ENCODE measurements at places on chromosomes 5 and 9. TPM values are rescaled to one million over a fixed set of nuclear protein-coding genes. Genes with fewer than 3 reads are reported as not detected.

Gene SPATA31C1
- not detected for total RNA-seq

DNA sequence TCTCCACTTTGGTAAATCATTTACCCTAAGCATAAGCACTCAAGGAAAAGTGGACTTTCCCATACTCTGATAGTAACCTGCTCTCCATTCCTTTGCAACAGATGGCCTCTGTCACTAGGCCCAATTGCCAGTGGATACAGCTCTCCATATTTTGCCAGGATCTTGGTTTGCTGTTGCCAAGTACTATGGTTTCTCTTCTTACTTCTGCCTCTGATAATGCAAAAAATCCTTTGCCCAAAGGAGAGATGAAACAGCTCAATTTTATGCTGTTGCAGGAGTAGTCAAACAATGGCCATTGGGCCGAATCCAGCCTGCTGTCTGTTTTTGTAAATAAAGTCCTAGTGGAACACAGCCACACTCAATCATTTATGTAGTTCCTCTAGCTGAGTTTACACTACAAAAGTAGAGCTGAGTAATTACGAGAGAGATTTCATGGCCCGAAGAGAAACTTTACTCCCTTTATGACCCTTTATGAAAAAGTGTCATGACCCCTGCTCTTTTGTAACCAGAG is 92.5 kb downstream of the HTR4 start:
- no peak for DNase-seq

DNA sequence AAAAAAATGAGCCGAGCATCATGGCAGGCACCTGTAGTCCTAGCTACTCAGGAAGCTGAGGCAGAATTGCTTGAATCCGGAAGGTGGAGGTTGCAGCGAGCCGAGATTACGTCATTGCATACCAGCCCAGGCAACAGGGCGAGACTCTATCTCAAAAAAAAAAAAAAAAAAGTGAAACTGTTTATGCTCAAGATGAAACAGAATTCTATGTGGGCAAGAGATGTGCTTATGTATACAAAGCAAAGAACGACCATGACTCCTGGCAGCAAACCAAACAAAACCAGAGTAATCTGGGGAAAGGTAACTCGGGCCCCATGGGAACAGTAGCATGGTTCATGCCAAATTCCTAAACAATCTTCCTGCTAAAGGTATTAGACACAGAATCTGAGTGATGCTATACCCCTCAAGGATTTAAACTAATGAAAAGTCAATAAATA is 32.6 kb upstream of the PLAC8L1 start:
- no peak for DNase-seq

GRCh38 chr5:132063090-132063911 is 2.8 kb downstream of the IL3 start:
- no peak for DNase-seq

DNA sequence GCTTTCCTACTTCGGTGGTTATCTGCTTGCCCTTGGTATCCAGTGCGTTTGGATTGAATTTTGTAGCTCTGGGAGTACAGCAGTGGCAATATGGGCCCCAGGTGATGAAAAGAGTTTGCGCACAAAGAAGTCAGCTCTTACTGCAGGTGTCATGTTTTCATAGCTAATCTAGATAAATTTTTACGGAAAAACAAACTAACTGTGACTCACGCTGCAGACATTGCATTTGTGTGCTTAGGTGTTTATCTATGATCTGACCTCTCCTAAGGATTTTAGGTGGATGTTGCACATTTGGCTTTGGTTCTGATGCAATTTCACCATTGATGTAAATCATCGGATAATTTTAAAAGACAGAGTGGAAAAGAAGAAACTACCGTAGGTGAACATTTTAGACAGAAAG is 92.1 kb downstream of the VCAN start:
- DNase-seq: no peak

DNA sequence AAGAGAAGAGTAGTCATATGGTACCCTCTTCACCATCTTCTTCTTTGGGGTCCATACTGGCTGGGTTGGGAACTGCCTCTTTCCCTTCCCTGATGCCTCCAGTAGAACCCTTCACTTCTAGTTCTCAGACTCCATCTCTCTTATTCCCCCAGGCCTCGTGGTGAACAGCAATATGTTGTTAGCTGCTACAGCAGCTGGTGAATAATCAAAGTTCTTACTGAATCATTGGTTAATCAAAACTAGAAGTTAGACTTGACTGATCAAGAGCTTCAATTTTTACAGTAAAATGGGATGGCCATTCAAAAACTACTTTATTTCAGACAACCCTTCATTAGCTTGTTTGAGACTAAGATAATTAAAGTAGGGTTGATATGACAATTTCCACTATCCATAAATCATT is 190.9 kb upstream of the GNA14 start:
- no peak for DNase-seq

Data from pulmonary artery endothelial cell (primary cell).